HCEC 1CT (cell line): ENCODE measurements at places on chromosomes 3 and 15.
A peak's percentile ranks its signal among the peaks of the same experiment; 100 is the strongest.

DNA sequence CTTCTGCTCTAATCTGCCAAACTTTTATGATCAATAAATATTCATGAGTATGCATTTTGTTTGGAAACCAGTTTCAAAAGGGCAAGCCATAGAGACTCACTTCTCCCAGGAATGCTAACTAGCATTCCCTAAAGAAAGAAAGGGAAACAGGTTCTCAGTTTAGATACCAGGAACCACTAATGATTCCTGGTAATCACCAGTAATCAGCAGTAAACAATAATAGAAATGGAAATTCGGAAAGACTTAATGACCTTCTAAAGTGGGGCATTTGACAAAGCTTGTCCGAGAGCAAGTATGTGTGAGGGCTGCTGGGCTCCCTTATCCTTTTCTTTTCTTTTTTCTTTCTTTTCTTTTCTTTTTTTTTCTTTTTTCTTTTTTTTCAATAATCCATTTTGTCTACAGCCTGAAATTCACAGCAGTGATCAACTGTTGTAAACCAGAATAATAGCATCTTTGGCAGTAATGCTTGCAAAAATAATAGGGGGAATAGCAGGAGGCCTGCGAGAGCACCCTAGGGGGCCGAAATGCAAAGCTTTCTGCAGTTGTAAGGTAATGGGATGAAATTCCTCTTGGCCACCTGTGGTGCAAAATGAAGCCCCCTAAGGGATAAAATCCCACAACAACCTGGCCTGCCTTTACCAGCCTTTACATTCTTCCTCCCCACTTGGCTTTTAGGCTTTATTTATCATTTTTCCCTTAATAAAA is 253.2 kb downstream of the ZPLD1 start:
- DNase-seq: no peak

DNA sequence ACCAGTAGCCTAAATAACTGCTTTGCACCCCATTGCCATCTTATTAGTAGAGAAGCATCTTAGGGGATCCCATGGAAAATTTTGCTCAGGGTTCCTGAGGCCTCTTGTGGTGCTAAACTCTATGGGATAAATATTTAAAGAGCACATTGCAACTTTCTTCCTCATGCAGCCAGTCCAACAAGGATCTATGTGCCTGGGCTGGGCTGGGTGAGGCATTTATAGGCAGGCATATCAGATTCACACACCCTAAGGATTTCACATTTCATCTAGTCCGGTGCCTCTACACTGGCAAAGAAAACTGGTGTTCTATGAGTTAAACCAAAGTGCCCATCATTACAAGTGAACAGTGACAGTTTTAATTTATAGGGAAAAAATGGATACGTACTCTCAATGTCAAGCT is 512.3 kb downstream of the EDEM1 start:
- no peak for DNase-seq

- peak; percentile 74 for DNase-seq
These were observed 51.6 kb upstream of the C15orf39 start for GRCh38 chr15:75149867-75150709.

- DNase-seq: no peak
These were observed 21.9 kb downstream of the MAPKBP1 start for GRCh38 chr15:41795996-41796856.

DNA sequence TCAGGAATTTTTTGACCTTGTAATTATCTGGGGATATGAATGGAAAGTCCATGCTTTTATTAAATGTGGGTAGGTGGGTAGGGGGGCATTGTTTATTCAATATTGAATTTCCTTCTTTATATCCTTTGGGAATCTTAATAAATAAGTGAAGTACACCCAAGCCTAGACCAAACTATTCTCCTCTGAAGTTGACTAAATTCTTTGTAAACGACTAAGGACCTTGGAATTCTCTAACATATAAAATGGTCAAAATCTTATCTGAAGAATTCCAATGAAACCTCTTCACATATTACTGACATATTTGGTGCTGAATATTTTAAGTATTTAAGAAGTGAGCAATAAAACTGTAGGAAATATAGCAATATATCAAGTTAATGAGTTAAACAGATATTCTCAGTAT is 1432.1 kb upstream of the GBE1 start:
- no peak for DNase-seq

GRCh38 chr15:66805202-66805885 is 103.3 kb downstream of the SMAD6 start:
- no peak for DNase-seq

GRCh38 chr3:16514755-16515353 is 1.4 kb upstream of the RFTN1 start:
- no peak for DNase-seq

DNA sequence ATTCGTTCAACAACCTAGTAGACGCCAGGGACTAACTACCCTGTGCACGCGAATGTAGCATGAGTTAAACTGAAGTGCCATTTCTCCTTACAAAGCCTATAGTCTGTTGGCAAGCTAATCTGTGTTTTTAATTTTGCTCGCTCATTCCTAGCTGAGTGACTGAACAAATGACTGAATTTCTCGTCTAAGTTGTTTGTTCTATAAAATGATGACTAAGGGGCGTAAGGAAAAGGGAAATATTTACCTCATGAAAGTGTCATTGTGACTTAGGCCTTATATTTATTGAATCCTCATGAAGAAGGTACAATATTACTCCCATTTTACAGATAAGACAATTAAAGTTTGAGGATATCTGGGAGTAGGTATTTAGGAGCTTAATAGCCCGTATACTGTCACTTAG is 818.3 kb upstream of the ALCAM start:
- DNase-seq: no peak

DNA sequence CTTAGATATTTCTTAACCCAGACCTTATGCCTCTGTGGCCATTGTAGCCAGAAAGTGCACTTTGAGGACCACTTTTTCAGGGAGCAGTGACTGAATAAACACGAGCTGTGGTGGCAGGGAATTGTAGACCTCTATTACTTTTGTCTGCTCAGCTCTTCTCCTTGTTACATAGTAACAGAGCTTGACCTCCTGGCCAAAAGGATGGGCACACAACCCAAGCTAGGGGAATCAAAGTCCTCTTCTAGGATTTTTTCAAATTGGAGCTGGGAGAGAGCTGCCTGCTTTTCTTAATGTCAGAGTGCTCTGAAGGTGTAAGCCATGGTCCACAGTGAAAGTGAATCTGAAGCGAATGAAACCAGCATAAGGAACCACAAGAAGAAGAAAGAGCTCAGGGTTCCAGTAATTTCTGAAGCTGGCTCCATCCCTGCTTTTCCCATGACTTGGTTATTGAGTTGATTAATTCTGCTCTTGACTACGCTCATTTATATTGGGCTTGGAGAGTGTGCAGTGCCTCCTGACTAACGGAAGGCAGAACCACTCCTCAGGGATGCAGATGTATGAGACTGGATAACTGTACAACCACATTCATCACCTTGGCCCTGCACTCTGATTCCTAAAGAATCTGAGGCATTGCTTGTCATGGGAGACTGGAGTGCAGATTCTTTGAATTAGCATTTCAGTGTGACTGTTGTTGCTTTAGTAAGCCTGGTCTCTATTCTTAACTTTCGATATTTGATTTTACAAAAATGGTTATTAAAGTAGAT is 60.9 kb downstream of the TLNRD1 start:
- no peak for DNase-seq

GRCh38 chr15:42276762-42277161 is 3.5 kb upstream of the TMEM87A start:
- no peak for DNase-seq

DNA sequence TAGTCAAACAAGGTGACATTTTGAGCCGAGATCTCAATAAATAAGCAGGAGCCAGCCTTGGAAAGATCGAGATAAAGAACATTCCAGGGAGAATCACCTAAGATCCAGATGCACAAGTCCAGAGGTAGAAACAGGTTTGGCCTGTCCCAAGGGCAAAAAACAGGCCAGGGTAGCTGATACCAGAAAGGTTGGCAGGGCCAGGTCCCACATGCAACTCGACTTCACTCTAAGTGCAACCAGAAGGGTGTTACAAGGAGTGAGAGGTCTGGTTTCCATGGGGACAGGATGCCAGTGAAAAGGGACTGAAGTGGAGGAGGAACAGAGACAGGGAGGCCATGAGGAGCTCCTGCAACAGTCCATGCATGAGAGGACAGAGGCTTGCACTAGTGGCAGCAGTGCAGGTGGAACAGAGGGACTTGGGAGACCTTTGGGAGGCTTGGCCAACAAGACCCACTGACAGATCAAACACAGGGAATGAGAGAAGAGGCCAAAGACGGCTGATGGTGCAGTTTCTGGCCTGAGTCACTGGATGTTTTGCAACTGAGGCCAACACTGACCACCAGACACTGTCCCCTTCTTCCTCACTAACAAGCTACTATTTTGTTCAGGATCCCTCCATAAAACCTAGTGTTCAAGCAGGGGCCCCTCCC is 5.2 kb downstream of the TPRA1 start:
- no peak for DNase-seq

GRCh38 chr3:42161050-42161935 is 70.1 kb downstream of the TRAK1 start:
- peak; percentile 61 for DNase-seq

GRCh38 chr15:91294795-91295194 is 194.7 kb downstream of the SV2B start:
- no peak for DNase-seq

GRCh38 chr3:29773481-29773880 is 492.6 kb downstream of the RBMS3 start:
- no peak for DNase-seq

DNA sequence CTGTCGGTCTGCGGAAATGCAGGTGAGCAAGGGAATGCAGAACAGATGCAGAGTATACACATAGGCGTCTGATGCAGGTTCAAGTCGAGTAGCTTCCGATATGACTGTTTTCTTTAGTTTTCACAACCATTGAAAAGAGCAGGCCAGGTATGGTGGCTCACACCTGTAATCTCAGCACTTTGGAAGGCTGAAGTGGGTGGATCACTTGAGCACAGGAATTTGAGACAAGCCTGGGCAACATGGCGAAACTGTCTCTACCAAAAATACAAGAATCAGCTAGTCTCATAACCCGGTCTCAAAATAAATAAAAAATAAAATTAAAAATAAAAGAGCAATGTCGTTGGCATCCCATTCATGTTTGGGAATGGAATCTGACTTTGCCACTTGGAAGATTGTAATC is 101.5 kb downstream of the PTPRG start:
- DNase-seq: no peak

DNA sequence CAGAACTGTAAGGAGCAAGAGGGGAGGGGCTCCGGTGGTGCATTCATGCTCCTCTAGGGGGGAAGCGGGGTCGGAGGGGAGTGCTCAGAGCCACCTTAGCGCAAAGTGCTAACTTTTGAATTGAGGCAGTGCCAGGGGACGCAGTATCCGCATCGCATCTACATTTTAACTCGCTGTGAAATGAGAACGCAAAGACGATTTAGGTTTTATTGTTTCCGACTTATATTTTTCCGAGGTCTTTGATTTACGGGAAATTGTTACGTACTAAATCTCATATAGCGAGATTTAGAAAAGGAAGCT is 212 bp downstream of the TCAIM start:
- no peak for DNase-seq
